HFFc6 (cell line): ENCODE measurements at places on chromosomes 5 and 9. TPM values are rescaled to one million over a fixed set of nuclear protein-coding genes. Genes with fewer than 3 reads are reported as not detected.

DNA sequence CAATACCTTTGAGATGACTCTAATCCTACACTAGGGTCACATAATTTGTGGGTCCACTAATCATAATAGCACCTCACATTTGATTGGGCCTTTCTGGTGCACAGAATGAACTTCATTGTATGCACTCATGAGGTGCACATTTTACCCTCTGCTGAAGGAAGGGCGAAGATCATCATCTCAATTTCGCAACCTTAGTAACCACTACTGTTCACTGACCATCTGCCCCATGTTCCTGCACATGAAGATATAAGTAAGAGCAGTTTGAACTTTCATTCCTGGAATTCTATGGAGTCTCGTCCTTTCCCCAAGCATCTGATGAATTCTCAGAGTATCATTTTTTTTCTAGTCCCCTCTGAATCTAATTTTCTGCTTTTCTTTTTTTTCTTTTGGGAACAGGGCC is 21.2 kb downstream of the GAS1 start:
- no peak for DNase-seq

The ANKRD18B gene
- 6.5 to 8.4 TPM (median 7.3 TPM) in 3 replicates for total RNA-seq

- no peak for DNase-seq
Measured at GRCh38 chr5:132050661-132051552, 9.5 kb upstream of the IL3 start.

- DNase-seq: no peak
Measured at GRCh38 chr5:172626031-172626581, 15.0 kb upstream of the NEURL1B start.

The MEIKIN gene
- not detected in 3 replicates for total RNA-seq

GRCh38 chr5:130795037-130795436 is 370.0 kb downstream of the HINT1 start:
- no peak for DNase-seq

DNA sequence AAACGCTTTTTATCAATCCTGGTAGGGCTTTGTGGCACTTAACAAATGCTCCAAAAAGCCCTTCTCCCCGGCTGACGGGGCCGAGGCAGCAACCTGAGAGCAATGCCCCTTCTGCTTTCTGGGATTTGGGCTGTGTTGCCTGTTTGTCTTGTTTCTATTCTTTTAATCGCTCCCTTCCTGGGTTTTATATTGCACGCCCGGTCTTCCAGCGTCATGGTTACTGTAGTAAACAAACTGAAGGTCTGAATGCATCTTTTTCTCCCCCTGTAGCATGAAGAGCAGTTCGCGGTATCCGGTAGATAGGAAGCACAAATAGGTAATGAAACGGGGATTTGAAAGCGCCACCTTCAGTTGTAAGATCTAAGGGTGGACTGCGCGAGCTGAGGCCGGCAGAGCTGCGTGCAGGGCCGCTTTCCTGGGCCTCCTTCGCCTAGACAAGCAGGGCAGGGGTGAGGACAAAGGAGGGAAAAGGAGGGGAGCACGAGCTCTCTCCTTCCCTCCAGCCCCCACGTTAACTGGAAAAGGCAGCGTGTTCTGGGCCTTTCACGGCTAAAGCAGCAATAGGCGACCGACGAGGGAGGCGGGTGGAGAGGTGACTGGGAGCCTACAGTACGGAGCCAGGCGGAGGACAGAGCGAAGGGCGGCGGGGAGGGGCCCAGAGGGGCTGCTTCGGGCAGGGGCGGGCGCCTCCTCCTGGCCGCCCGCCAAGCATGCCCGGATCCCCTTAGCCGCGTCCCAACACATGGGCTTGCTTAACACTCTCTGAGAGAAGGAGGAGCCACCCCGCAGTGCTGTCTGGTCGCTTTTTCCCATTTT is 49.3 kb upstream of the ZNF366 start:
- peak; percentile 45 for DNase-seq

DNA sequence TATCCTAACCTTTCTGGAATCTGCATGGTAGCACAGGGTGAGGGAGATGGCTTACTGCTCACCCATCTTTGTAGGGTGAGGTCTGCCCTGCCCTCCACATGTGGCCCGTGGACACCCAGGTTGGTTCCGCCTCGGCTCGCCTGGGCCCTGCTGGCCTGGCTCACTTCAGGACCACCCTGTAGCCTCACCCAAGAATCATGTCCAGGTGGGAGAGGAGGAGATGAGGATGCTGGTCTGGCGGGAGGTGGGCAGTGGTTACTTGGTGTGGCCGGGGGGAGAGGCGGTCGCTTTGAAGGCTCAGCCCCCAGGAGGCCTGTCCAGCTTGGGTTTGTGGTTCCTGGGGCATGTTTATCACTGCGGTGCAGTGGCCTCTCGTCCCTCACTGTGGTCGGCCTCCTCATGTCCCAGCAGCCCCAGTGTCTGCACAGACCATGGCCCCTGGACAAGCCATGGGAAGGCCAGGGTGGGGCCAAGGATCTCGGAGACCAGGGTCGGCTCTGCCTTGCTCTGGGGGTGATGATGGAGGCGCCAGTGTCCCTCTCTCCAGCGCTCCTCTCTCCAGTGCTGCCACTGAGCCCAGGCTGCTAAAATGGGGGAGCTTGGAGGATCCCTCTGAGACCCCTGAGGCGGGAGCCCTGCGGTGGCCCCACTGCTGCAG is 4.6 kb downstream of the OBP2B start:
- no peak for DNase-seq

- no peak for DNase-seq
Measured at GRCh38 chr5:18970000-18970399, 1018.0 kb downstream of the CDH18 start.

DNA sequence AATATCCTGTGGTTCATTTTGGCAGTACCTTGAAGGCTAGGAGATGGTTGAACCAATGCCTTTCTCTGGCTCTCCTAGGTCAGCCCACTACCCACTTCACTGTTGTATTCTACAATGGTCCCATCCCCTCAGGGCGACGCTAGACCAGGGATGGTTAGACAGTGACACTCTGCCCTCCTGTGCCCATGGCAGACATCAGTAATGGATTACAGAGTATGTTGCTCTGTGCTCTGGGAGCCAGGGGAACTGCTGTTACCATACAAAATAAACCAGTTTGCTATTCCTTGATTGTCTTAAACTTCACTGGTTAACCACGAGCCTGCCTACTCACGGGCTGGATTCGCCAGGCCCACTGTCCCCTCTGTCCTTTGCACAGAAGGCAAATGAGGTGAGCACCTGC is 33.7 kb downstream of the NCS1 start:
- DNase-seq: no peak

The MYMK gene
- not detected in 3 replicates for total RNA-seq

- peak; percentile 60 for DNase-seq
Measured at GRCh38 chr5:118863345-118863744, 125.0 kb downstream of the DTWD2 start.

DNA sequence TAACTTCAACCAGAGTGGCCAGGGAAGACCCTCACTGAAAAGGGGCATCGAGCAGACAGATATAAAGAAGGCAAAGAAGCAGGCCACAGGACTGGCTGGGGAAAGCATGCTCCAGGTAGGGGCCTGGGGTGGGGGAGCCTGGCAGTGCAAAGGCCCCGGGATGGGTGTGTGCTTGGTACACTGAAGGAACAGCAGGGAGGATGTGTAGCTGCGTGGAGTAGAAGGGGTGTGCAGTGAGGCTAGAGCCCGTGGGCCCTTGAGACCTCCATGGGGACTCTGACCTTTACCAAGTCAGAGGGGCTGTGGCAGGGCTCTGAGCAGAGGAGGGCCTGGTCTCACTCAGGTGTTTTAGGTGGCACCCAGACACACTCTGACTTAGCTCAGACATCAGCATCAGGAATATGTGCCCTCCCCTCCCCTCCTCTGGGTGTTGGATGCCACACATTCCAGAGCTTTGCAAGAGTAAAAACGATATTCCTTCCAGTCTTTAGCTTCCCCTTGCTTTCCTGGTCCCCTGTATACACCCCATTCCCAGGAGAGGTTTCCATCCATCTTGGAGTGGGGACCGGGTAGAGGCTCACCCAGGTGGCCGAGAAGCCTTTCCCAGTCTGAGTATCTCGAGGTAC is 7.6 kb downstream of the TRIM7 start:
- DNase-seq: no peak

GRCh38 chr5:76111477-76112174 is 28.4 kb downstream of the SV2C start:
- no peak for DNase-seq

DNA sequence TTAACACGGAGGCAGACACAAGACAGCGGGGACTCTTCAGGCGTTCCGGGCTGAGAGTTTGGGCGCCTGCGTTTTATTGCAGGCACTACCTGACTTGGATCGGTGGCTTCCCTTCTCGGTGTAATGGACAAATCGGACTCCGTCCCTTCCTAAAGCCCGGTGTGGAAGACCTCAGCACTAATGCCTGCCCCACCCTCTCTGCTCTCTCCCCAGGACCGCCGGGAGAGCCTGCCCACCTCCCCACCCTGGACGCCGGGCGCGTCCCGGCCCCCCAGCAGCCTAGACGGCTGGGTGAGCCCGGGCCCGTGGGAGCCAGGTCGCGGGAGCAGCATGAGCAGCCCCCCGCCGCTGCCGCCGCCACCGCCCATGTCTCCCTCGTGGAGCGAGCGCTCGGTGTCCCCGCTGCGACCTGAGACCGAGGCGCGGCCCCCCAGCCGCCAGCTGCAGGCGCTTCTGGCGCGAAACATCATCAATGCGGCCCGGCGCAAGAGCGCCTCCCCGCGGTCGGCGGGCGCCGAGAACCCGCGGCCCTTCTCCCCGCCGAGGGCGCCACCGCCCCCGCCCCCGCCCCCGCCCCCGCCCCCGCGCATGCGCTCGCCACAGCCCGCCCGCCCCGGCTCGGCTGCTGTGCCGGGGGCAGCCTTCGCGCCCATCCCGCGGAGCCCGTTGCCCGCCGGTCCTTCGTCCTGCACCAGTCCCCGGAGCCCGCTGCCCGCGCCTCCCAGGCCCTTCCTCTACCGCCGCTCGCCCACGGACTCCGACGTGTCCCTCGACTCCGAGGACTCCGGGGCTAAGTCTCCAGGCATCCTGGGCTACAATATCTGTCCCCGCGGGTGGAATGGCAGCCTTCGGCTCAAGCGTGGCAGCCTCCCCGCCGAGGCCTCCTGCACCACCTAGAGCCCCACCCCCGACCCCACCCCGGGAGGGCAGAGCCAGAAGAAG is 4.6 kb upstream of the MYOZ3 start:
- no peak for DNase-seq

GRCh38 chr9:134063088-134063570 is 4.7 kb downstream of the BRD3 start:
- DNase-seq: no peak

The BAAT gene
- not detected in 3 replicates for total RNA-seq

The SHISAL2B gene
- total RNA-seq: not detected in 3 replicates

The PCDHB16 gene
- 2.0 and 3.4 TPM in 2 replicates for total RNA-seq

DNA sequence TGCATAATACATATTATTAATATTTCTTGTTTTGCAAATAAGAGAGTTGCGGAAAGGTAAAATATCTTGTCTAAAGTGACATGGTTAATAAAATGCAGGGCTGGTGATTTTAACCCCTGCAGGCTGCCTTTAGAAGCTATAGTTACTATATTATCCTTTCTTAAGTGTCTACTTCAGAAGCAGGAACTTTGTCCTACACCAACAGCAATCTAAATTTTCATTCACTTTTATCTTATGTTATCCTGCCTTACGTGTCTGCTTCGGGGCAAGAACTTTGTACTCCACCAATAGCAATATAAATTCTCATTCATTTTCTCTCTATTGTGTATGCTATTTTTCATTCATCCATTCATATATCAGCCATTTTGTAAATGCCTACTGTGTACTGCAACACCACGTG is 719.5 kb downstream of the TLR4 start:
- DNase-seq: no peak
